ENCODE measurements at places on chromosomes 16 and 17. TPM values are rescaled to one million over a fixed set of nuclear protein-coding genes. Genes with fewer than 3 reads are reported as not detected.

MT3 gene
- not detected for total RNA-seq

CCDC40 gene
- 14.1 TPM for total RNA-seq

DOC2B gene
- 6.2 TPM for total RNA-seq

C17orf67 gene
- 3.6 TPM for total RNA-seq

RHBDF1 gene
- 35.9 TPM for total RNA-seq

OR3A2 gene
- total RNA-seq, result not detected

ARL5C gene
- total RNA-seq, result not detected

CSF3 gene
- total RNA-seq, result 1.9 TPM

ALDOC gene
- total RNA-seq, result 11.6 TPM

MYO15A gene
- total RNA-seq, result 3.3 TPM

KRT20 gene
- total RNA-seq, result not detected

TRIM72 gene
- 0.06 TPM for total RNA-seq

TRIM16 gene
- total RNA-seq, result 20.6 TPM

SULT1A4 gene
- total RNA-seq, result 20.7 TPM

ABCA5 gene
- 20.5 TPM for total RNA-seq

GLIS2 gene
- total RNA-seq, result 21.5 TPM

MEOX1 gene
- total RNA-seq, result 0.86 TPM

ANKRD11 gene
- total RNA-seq, result 127 TPM

PROCA1 gene
- 4.4 TPM for total RNA-seq

GLP2R gene
- total RNA-seq, result 3.4 TPM

C16orf86 gene
- total RNA-seq, result 5.3 TPM

TMC5 gene
- 62.1 TPM for total RNA-seq

GPT2 gene
- total RNA-seq, result 4.8 TPM

TPSAB1 gene
- total RNA-seq, result 103 TPM

SNX20 gene
- 15.4 TPM for total RNA-seq

GPATCH8 gene
- 48.3 TPM for total RNA-seq

ALOX15 gene
- 6.1 TPM for total RNA-seq

PRR35 gene
- total RNA-seq, result not detected

FSCN2 gene
- total RNA-seq, result 3.3 TPM

TOX3 gene
- 4.1 TPM for total RNA-seq

TLCD3B gene
- total RNA-seq, result not detected

HEATR9 gene
- total RNA-seq, result 0.21 TPM

CRISPLD2 gene
- total RNA-seq, result 34.9 TPM

ATXN7L3 gene
- 67.4 TPM for total RNA-seq

MRPL27 gene
- 43.9 TPM for total RNA-seq

Measured in lower lobe of right lung (tissue), 2 donors.